ENCODE measurements at places on chromosomes 11 and 22. TPM values are rescaled to one million over a fixed set of nuclear protein-coding genes. Genes with fewer than 3 reads are reported as not detected.

GRCh38 chr11:75667255-75667830 is 1.5 kb downstream of the MAP6 start:
- DNase-seq, result peak; percentile 47

The SCGB1C1 gene
- not detected for total RNA-seq

- DNase-seq, result no peak
These were observed 216.4 kb downstream of the MN1 start for GRCh38 chr22:27585141-27585540.

- no peak for DNase-seq
These were observed 2.4 kb downstream of the SMARCB1 start for GRCh38 chr22:23789121-23789520.

The ART1 gene
- total RNA-seq, result not detected

GRCh38 chr22:45503050-45503815 is 550 bp downstream of the FBLN1 start:
- no peak for DNase-seq

The USP35 gene
- total RNA-seq, result 4.5 TPM

- no peak for DNase-seq
These were observed 5.9 kb upstream of the MMP3 start for GRCh38 chr11:102849311-102849710.

The FGF19 gene
- total RNA-seq, result not detected

GRCh38 chr22:50067244-50067643 is 9.1 kb upstream of the TTLL8 start:
- no peak for DNase-seq

Data from B cell (primary cell).